ENCODE measurements at places on chromosomes 5 and 9. TPM values are rescaled to one million over a fixed set of nuclear protein-coding genes. Genes with fewer than 3 reads are reported as not detected.

- no peak for DNase-seq
Observed at GRCh38 chr9:76413658-76414057, 19.4 kb upstream of the RFK start.

GRCh38 chr9:98175762-98176161 lies 16.7 kb downstream of the CORO2A start:
- no peak for DNase-seq

DNA sequence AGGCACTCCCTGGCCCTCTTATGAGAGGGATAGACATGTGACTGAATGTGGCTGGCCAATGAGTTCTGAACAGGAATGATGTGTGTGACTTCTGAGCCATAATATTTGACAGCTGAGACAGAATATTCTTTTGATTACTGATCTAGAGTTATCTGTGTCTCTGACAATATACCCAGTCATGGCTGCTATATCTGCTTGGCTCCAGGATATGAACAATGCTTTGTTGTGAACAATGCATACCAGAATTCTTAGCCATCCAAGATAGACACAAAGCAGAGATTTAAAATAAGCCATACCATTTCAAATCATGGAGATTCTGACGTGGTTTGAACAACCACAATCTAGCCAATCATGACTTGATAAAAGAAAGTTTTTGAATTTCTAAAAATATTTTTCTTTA lies 840.3 kb upstream of the SEMA6A start:
- no peak for DNase-seq

- no peak for DNase-seq
Observed at GRCh38 chr9:90706230-90706629, 63.6 kb upstream of the DIRAS2 start.

GRCh38 chr9:77163884-77164283 lies 13.4 kb upstream of the VPS13A start:
- peak; percentile 89 for DNase-seq

The KIF20A gene
- total RNA-seq, result 119 TPM

The LPAR1 gene
- 29.0 TPM for total RNA-seq
